H9 (cell line): ENCODE measurements at places on chromosomes 2 and 18.

- no peak for DNase-seq
These were observed 21.9 kb upstream of the ICOS start for GRCh38 chr2:203914546-203915182.

GRCh38 chr2:37317746-37318145, 6.9 kb downstream of the PRKD3 start:
- no peak for DNase-seq

DNA sequence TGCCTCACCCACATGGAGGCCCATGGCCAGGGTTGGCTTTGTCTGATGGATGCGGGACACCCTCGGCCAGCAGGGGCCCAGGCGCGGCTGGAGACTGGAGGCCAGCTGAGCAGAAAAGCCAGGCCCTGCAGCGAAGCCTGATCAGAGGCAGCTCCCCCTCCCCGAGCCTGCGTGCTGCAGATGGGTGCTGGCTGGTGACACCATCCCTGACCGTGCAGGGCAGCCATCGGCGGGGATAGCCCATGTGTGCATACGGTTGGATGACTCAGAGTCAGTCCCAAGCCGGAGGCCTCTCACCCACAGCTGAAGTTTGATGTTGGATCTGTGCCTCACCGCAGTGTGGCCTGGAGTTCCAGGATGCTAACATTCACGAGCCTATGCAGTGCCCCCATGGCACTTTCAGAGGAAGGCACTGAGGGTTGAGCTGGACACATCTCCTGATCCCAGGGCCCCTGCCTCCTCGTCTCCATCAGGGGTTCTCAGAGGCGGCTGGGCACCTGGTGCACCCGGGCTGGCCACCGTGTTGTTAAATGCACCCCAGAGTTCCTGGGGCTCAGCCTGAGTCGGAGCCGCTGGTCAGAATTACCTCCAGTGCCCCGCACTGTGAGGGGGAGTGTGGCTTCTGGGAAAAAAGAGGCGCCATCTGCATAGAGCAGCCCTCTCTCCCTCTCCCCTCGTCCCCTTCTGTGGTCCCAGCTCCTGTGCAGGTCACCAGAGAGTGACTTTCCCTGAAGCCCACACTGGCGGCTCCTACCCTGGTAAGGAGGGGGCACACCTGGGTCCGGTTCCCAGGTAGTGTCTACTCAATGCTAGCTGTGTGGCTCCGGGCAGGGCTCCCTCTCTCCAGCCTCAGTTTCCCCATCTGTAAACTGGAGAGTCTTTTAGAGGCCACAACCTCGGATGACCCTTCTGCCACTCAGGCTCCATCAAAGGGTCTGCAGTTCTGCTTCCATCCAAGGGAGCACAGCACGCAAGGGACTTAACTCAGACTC, 19.4 kb upstream of the KIF1A start:
- DNase-seq = no peak

- DNase-seq = no peak
These were observed 241.3 kb downstream of the RBM43 start for GRCh38 chr2:151020411-151020810.

GRCh38 chr2:126849486-126849885, 49.2 kb upstream of the TEX51 start:
- DNase-seq = no peak
